ENCODE measurements at places on chromosomes 5 and 9. TPM values are rescaled to one million over a fixed set of nuclear protein-coding genes. Genes with fewer than 3 reads are reported as not detected.

PGM5 gene
- not detected for total RNA-seq

PCSK1 gene
- total RNA-seq: 0.16 TPM

CXCL14 gene
- total RNA-seq: not detected

CCDC171 gene
- total RNA-seq: 0.55 TPM
